Neuronal stem cell (in vitro differentiated cells): ENCODE measurements at places on chromosomes 7 and 10.

DNA sequence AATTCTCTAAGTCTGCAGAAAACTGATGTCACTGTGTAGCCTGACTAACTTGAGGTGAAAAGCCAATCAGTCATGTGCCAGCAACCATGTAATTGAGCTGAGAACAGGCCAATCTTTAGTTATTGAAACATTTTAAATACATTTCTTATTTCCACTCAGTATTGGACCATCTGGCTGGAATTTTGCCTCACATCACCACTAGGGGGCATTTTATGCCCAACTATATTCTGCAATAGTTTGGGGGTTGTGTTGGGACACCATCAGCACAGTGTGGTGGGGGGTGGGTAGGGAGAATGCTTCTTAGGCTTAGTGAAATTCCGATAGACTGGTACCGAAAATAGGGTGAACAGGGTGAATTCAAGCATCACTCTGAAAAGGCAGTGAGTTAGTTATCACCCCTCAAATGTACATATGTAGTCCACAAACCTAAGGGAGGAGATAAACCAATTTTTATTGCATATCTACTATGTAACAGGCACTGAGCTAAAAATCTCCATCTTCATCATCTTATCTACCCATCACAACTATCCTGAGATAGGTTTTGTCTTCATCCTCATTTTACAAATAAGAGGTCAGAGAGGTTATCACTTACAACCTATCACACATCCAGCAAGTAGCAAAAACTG is 17.8 kb downstream of the NPSR1 start:
- peak; percentile 20 for DNase-seq

GRCh38 chr10:45505311-45505710 is 131.3 kb downstream of the ALOX5 start:
- no peak for DNase-seq

DNA sequence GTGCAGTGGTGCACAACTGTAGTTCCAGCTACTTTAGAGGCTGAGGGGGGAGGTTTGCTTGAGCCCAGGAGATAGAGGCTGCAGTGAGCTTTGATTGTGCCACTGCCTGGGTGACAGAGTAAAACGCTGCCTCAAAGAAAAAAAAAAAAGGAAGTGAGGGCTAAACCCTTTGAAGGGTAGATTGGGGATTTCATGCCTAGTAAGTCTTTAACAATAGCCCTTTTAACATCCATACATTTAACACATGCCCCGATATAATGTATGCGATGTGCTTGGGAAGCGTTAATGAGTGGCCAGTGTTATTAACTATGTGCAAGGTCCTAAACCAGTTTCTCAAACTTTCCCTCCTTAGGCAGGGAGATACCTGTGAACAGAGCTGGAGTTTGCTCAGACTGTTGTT is 229.2 kb upstream of the HPS1 start:
- DNase-seq, result no peak

GRCh38 chr10:125628104-125629049 is 54.6 kb downstream of the TEX36 start:
- DNase-seq, result no peak

DNA sequence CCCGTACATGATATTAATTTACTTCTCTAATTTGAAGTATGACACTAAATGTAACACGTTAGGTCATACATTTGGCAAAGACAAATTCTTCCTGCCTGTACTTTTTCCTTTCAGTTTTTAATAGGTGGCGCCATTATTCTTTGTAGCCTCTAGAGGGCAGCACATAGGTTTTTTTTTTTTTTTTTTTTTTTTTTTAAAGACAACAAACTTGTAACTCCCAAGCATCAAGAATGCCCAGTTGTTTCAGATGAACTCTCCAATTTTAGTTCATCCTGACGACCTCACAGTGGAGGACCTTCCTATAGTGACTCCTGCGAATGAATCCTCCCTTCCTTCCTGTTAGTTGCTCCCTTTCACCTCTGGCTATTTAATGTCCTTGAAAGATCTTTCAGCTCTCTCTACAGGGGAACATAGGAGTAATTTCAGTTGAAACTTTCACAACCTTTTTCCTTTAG is 139.3 kb upstream of the HDAC9 start:
- DNase-seq, result peak; percentile 5

- peak; percentile 99 for DNase-seq
Measured at GRCh38 chr10:110918643-110919348, at the start of gene BBIP1. Gene BBIP1 (minus strand): TSS chr10:110919180. CDS start chr10:110918157, 1,023 bp downstream.

DNA sequence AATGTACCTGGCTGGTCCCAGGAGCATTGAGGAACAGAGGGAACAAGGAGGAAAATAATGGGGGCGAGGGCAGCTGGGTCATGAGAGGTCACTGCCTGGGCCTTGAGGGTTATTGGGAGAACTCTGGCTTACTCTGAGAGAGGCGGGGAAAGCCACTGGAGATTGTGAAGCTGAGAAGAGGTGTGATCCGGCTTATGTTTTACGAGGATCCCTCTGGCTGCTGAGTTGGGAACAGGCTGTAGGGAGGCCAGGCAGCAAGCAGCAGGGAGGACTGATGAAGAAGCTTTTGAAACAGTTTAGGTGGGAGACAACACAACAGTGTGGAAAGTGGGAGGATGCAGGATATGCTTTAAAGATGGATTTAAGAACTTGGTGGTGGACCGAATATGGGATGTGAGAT is 87.3 kb downstream of the FANK1 start:
- DNase-seq, result no peak

- DNase-seq, result no peak
Measured at GRCh38 chr7:158025686-158026600, 561.7 kb downstream of the PTPRN2 start.

DNA sequence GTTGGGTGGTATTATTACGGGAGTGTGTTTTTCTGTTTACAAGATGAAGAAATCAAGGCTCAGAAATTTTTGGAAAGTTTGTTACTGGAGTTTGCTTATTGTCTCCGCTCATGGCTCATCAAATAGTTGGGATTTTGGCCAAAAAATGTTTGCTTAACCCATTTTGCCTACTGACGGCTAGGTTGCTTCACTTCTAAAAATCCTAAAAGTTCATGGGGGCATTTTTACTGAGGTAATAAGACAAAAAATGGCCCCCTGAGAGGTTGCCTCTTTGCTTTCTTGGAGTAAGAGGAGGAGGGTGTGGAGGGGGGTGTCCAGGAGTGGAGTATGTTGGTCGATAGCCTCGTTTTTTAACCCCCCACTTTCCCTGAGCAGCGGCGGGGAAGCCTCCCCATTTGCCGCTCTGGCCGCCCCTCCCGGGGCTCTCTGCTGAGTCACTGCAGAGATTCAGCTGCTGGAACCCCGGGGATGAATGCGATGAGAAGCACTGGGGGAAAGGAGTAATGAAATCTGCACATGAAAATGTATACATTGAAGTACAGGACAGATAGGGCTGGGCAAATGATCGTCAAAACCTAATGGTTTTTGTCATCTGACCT is 1.5 kb downstream of the MEST start:
- no peak for DNase-seq

DNA sequence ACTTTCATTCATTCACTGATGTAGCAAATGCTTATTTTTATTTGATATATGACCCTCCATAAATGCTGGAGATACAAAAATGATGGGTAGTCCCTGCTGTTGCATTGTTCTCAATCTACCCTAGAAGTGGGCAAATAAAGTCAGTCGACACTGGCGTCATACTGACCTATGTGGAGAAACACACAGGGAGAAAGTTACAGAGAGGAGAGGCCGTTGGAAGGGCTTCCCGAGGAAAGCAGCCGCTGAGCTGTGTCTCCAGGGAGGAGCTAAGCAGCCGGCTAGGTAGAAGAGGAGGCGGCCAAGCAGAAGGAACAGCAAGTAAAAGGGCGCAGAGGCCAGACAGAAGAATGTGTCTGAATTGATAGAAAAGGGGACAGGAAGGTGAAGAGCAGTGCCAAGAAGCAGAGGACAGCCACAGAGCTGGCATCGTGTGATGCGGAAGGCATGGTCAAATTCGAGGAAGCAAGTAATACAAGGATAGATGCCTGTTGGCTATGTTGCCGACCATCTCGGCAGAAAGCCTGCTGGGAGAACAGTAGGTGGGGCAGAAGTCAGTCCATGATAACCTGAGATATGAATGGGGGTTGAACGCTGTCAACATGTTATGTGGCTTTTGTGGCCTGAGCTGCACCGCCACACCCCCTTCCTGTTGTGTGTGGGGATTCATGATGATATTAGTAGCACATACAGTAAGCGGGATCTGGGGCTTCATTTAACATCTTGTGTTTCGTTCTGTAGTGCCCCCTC is 25.9 kb downstream of the ST8SIA6 start:
- no peak for DNase-seq

DNA sequence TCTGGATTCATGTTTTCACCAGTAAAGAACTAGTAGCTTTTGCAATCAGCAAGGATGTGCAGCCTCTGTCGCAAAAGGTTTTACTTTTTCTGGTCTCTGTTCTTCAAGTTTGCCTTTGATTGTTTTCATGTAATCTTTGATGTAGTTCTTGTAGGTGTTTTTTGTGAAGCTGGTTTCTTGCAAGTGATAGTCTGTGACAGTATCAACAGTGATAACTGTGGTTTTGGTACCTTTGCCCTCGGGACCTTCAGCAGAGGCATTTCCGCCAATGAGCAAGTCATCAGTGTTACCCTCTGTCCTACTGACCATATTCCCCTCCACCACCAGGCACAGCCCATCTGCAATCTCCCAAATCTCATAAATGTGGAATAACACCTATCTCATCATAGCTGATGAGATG is 55.1 kb downstream of the IPMK start:
- no peak for DNase-seq

DNA sequence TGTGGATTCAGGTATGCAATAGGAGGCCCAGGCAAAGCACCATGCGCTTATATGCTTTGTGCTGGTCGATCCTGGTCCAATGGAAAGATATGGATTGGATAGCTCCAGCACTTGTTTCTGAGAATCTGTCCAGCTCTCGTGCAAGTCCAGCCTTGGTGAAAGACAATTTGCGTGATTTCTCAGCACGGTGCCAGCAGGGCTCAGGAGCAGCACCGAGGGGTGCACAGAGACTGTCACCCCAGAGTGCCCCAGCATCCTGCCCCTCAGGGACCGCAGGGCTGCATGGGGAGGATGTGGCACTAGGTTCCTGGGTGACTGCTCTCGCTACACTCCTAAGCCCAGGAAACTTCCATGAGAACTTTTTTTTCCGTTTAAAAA is 225.2 kb downstream of the WDR37 start:
- no peak for DNase-seq

DNA sequence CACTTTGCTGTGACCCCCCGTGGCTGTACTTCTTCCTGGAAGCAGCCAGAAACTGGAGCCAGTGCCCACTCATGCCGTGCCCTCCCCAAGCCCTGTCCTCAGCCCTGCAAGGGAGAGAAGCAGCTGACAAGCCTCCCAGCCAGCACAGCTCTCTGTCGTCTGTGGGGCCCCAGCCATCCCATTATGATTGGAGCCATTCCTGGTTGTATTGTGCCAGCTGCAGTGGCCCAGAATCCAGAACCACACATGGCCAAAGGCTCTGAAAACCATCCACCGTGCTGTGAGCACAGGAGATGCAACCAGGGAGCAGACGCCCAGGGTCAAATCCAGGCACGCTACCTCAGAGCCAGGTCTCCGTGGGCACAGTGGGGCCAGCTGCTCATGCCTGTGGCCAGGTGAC is 18.7 kb downstream of the GRID2IP start:
- DNase-seq, result no peak

GRCh38 chr7:47405286-47405904 is 176.5 kb downstream of the TNS3 start:
- DNase-seq, result no peak

- no peak for DNase-seq
Measured at GRCh38 chr10:112723876-112724275, 226.2 kb upstream of the TCF7L2 start.

DNA sequence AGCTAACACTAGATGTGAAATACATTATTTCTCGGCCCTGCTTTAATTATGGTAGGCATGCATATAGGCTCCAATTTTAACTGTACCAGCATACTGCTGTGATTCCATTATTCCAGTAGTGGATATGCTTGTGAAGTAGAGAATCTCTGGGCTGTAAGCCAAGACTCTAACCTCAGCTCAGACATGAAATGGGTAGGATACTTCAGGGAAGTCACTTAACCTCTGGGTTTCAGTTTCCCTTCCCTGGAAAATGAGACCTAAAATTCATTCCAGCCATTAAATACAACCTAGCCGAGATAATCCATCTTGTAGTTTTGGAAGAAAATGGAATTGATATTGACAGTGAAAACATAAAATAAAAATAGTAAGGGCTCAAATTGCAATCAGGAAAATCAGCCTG is 59.6 kb upstream of the TRIL start:
- no peak for DNase-seq

DNA sequence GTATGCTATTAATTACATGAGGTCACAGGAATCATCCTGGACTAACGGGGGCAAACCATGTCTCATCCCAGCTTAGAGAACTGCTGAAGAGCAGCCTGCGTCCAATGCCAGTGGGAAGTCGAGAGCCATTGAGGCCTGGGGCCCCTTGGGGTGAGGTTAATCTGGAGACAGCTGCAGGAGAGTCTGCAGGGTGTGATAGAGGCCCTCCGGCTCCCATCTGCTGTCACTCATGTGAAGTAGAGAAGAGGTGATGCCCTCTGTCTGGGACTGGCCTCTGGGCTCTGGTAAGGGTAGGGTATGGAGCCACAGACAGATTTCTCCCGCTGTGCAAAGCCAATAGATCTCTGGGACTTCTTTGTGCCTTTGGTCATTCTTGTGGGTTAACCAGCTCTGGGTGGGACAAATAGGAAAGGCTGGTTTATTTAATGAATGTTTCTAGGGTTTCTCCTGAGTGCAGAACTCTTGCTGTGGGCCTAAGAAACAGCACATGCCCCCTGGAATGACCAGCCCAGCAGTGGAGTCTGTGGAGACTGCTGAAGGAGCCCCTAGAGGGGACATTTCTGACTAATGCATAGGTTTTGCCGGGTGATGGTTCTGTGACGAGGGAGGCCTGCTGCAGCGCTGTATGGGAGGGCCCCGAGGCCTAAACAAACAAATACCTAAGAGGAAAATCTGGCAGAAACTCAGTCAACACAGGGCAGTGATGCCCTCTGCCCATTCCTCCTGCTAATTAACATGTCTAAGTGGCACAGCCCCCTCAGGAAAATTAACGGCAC is 34.5 kb downstream of the CRHR2 start:
- no peak for DNase-seq

GRCh38 chr10:125560947-125561346 is 122.0 kb downstream of the TEX36 start:
- DNase-seq, result no peak

GRCh38 chr10:22316286-22317075 is at the start of gene COMMD3:
Gene COMMD3 (plus strand): TSS chr10:22316388. CDS start chr10:22316418, 30 bp downstream.
- DNase-seq, result peak; percentile 90
